ENCODE measurements at places on chromosomes 3 and 15.
A peak's percentile ranks its signal among the peaks of the same experiment; 100 is the strongest.

DNA sequence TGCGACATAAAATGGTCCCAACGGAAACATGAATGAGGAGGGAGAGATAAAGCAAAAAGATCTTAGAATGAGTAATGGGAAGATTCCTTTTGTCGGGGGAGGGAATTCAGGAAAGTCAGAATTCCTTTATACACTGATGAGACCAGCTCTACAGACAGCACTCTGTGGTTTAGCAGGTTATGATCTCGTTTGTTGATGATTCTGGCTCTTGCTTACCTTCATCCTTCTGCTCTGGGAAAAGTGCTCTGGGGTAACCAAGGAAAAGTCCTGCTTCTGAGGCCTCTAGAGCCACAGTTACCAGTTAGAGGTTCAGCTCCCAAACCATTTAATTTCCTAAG, 150.7 kb upstream of the NR2E3 start:
- DNase-seq = no peak

- no peak for DNase-seq
Observed at GRCh38 chr3:50516440-50516871, 13.0 kb upstream of the CACNA2D2 start.

DNA sequence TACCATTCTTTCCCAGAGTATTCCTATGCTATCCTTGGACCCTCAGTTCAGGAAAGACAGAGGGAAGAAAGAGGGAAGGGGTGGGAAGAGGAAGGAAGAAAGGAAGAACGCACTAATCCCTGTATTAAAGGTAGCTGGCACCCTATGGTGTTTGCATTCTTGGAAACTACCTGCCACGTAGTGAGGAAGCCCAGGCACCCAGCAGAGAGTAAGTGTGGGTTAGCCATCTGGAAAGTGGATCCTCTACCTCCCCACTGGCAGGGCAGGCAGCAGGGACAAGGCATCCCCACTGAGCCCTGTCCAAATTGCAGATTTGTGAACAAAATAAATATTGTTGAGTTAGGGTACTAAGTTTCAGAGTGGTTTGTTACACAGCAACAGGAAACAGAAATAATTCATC, 8.8 kb downstream of the RBP1 start:
- no peak for DNase-seq

DNA sequence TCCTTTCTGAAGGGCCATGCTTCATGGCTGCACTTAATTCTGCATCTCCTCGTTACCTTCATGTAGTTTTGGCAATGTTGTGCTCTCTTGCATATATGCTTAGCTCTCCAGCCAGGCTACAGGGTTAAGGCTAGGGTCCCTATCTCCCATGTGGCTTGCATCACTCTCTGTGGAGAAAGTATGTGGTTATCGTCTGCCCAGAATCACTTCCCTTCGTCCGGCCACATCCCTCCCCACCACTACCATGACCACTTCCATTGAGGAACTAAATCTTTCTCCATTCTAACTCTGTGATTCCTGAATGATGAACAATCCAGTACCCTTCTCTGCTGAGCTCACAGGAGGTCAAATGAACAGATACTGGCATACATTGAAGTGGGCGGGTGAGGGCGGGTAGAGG, 34.0 kb downstream of the WWTR1 start:
- no peak for DNase-seq

DNA sequence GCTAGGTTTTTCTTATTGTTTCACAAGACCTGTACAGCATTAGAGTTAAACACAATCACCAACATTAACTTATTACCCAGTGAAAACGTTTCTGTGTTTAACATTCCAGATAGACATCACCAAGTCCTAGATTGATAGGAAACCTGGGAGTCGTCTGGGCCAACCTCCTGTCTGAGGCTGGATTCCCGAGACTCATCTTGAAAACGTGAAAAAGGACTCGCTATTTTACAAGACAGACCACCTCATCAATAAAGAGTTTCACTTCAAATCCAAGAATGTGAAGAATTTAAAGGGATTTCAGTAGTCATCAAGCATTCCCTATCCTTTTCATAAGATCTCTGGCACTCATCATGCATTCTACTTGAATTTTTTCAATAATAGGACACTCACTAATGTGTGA, 626.6 kb downstream of the MCTP2 start:
- DNase-seq = no peak

- no peak for DNase-seq
Observed at GRCh38 chr3:171741377-171741776, 68.9 kb downstream of the PLD1 start.

GRCh38 chr15:22956978-22957260, 23.2 kb downstream of the CYFIP1 start:
- no peak for DNase-seq

DNA sequence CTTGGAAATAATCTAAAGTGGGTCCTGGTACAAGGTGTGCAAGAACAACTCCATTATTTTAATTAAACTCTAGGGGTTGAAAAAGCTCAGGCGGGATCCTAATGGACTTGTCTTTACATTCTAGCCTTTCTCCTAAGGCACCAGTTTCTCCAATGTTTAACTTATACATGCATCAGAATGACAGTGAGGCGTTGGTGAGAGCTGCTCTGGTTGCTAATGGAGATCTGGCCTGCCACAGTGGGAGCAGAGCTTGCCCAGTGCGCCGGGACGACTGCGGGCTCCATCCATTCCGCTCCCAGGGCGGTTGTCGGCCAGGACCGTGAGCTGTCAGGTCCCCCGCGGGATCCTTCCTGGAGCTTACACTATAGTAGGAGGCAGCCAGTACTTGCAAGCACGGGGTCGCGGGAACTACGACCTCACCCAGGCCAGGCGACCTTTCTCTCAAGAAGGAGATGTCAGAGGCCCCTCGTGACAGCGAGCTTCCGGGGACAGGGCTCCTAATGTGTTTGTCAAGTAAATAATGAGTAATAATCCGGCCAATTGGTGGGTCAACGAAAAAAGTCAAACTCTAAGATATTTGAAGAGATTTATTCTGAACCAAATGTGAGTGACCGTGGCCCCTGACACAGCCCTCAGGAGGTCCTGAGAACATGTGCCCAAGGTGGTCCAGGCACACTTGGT, 991 bp upstream of the HIGD1A start:
- no peak for DNase-seq

DNA sequence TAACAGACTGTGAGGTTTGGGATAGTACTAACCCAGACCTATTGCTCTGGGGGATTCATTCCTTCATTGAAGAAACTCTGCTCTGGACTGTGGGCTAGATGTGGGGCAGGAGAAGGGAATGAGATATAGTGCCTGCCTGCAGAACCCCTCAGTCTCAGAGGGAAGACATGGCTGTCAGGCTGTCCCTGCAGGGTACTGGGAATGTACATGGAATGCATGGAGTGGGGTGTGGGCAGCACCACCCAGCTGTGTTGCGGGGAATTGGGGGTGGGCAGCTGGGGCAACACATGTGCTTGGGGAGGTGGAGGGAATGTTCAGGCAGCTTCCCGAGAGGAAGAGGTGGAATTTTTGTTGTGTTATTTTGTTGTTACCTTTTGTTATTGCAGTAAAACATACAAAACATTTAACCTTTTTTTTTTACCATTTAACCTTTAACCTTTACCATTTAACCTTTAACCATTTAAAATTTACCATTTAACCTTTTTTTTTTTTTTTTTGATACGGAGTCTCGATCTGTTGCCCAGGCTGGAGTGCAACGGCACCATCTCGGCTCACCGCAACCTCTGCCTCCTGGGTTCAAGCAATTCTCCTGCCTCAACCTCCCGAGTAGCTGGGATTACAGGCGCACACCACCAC, 7.3 kb downstream of the PAQR5 start:
- DNase-seq = no peak

- no peak for DNase-seq
Observed at GRCh38 chr3:171157286-171157685, 130.8 kb upstream of the SLC2A2 start.

GRCh38 chr15:36903922-36904556, 196.3 kb downstream of the MEIS2 start:
- no peak for DNase-seq

DNA sequence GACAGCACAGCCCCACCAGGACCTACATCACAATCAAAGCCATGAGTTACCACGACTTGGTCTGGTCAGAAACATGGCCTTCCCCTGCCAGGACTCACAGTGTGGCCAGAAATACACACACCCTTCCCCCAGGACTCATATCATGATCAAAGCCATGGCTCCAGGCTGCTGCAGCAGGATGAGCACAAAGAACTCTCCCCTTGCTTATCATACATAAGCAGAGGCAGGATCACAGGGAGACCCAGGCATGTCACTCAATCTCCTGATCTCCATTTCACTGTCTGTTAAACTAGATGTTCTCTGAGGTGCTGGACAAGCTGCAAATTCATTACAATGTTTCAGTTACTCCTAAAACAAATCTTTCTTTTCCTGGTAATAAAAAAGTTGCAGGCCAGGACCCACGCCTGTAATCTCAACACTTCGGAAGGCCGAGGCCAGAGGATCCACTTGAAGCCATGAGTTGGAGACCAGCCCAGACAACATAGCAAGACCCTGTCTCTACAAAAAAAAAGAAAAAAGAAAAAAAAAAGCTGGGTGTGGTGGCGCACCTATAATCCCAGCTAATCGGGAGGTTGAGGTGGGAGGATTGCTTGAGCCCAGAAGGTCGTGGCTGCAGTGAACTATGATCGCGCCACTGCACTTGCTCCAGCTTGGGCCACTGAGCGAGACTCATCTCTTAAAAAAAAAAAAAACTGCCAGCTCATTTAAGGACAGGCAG, 1.2 kb downstream of the PFKFB4 start:
- DNase-seq = no peak

DNA sequence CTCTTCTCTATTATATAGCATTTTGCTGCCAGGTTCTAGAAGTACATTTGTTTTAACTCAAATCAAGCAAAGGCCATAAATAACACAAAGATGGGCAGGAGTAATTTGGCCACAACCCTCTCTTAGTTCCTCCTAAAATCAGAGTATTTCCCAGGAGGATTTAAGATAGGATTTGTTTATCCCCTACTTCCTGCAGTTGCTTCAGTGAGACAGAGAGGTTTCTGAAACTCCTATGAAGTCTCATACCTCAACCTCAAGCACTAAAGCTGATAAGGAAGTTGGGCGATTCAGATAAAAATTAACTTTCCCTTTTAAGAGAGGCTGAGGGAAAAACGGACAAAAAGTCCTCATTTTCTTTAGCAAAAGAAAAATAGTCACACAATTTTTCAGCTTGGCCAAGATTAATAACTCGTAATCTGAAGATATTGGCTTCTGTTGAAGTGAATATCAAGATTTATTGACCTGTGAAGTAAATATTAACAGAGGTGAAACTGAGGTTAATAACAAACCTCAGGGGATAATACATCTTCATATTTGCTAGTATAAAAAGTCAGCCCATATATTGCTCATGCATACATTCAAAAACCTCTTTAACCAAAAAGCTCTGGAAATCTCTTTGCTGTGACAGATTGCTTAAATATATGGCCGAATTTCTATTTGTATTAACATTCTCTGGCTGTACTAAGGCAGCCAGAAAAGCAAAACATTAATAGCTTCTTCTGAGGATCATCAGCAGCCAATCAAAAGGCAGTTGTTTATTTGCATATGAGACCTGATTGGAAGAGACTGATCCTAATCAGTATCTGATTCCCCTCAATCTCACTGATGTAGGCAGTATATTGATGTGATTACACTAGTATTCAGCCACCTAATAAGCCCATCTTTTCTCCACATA, 90.6 kb upstream of the GADL1 start:
- no peak for DNase-seq

- no peak for DNase-seq
Observed at GRCh38 chr15:33716025-33716424, 252.3 kb upstream of the CHRM5 start.

DNA sequence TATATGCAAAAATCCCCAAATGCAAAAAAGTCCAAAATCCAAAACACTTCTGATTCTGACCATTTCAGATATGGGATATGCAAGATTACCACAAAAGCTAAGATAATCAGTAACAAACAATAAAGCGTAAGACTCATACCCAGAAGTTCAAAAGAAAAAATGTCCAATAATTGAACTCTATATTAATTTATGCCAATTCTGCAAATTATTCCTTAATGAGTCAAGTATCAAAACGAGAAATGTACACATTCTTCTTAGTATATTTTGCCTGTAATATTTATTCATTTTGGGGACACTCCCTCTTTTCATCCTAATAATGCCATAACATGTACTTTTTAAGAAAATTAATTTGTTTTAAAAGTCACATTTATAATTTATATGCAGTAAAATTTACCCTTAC, 37.1 kb downstream of the DENND6A start:
- DNase-seq = no peak

DNA sequence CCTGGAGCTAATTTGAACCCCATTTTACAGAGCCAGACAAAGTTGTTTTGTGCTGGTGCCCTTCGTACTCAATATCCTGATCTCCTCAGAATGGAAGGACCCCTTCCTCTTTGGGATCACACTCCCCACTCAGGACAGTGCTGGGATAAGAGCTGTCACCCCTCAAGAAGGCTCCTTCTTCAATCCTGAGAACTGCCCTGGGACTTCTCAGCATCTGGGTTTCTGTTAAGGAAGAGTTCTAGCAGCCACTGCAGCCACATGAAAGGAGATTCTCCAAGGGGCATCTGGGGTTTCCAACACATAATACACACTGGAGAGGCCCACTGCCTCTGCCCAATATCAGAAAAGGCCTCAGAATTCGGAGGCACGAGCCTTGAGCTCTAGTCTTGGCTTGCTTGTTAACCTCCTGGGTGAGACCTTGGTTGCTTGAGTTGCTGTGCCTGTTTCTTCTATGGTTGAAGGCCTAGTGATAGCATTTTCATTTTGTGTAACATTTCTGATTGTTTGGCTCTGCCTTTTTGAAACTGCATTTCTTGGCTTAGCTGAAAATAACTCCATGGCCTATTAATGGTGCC, 78.8 kb upstream of the NMNAT3 start:
- no peak for DNase-seq

GRCh38 chr15:34106423-34106822, 4.5 kb downstream of the PGBD4 start:
- no peak for DNase-seq

- DNase-seq = no peak
Observed at GRCh38 chr3:57791245-57791644, 35.1 kb downstream of the SLMAP start.

DNA sequence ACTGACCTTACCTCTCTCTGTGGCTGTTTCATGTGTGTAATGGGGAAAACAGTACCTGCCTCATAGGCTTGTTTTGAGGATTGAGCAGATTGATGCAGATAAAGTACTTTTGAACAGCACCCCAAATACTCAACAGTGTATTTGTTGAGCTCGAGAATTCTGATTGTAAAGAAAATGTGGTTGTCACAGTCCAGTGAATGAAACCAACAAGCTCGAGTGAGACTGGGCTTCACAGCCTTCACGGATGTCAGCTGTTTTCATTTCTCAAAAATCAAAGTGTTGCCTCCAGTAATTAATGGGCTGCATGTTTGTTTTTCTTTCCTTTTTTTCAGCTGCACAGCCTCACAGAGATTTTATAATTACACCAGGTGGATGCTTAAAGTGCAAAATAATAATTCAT, 43.7 kb downstream of the PARP15 start:
- DNase-seq = no peak

DNA sequence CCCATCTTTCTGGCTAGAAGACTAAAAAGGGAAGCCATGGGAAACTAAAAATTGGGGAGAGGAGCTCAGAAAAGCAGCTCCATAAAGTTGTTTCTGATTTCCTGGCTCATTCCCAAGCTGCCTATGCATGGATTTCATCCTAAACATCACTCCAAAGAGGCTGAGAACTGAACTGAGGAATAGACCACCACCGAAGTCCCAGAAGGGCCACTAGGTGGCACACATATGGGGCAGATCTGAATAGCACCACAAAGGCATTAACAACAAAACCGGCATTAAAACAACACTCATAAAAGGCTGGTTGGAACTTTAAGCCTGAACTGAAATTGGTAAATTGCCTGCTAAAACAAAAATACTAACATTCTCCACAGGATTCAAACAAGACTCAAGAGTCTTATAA, 106.3 kb downstream of the PLD1 start:
- DNase-seq = peak; percentile 1

Data from CD4-positive, alpha-beta T cell treated with Interleukin-1 beta for 1 hour (primary cell).